ENCODE measurements at places on chromosomes 12 and 14.

DNA sequence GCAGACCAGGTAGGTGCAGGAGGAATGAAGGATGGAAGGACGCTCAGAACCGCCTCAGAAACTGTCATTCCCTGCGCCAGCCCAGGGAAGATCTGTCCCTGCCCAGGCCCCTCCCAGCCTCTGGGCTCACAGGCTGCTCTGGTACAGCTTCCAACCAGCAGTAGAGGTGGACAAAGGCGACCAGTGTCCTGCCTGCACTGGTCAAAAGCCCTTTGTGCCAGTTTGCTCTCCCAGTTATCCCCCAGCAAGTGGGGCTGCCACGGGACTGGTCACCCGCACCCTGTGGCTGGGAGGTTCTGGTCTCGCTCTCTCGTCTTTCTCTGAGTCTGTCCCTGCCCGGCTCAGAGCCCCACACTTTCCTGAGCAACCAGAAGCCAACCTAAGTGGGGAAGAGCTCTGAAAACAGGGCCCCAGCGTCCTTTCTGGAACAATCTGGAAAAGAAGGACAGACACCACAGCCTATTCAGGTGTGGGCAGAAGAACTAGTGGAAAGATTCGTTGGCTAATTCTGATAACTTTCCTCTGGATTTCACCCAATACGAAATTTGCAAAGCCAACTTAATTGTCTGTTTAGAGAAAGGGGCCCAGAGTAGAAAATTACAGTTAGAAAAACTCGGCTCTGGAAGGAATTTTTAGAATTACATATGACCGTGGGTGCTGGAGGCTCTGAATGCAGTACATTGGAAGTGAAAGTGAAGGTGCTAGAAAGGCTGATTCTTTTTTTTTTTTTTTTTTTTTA lies 21.7 kb downstream of the SNRNP35 start:
- no peak for DNase-seq

DNA sequence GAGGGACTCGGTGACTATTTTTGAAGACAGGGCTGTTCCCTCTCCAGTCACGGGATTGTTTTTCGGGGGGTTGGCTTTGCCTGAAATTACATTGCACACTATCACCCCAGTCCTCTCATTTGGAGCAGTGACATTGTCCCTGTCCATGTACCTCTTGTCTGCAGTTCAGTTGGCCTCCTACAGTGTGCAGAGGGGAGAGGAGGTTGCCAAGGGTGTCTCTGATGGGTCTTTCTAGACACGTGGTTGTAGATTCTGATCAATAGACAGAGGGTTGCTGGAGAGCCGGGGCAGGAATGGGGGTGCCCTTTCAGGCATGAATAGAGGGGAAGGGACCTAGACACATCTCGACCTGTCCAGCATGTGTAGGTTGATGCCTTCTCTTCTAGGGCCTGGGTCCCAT lies 1.2 kb downstream of the TMEM120B start:
- no peak for DNase-seq

- DNase-seq: no peak
Observed at GRCh38 chr14:92613008-92613658, 99.6 kb downstream of the RIN3 start.

GRCh38 chr12:13211191-13211858 lies 14.8 kb downstream of the EMP1 start:
- DNase-seq: peak; percentile 58

DNA sequence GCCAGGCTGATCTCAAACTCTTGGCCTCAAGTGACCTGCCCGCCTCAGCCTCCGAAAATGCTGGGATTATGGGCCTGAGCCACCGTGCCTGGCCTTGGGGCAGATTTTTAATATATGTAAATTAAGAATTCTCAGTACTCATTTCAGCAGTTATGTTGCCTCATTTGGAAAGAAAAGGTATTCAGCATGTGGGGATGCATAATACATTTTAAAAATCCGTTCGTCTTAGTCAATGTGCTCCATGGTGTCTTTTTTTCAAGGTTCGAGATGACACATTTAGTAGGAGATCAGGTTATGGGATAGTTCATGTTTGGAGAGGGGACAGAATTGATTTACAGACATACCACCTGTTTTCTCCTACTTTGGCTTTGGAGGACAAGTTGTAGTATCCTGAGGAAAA lies 10.2 kb downstream of the SYNE2 start:
- DNase-seq: no peak

GRCh38 chr12:23750923-23751322 lies 198.5 kb downstream of the SOX5 start:
- DNase-seq: no peak
